Hepatocyte (in vitro differentiated cells): ENCODE measurements at places on chromosomes 2 and 18.
A peak's percentile ranks its signal among the peaks of the same experiment; 100 is the strongest.

DNA sequence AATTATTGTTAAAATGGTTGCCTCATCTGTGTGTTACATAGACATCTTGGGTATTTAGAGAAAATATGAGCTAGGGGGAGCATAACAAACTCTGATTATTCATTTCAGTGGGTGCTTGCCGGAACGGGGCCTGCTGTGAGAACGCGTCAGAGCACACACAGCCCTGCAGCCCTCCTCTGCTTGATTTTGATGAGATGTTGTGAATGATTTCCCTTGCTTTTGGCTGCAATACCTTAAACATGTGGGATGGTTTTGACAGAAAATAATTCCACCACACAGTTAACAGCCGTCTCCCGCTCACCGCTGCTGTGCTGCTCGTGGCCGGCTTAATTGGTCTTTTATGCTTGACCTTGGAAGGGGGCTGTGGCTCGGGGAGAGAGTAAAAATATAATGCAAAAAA is 49.9 kb upstream of the TXNDC2 start:
- no peak overlapping the region for H3K4me3 ChIP-seq
- H3K27me3 ChIP-seq: no peaks in the 10 kb centered on the region
- peak overlapping the region; percentile 71 for H3K27ac ChIP-seq

- H3K4me3 ChIP-seq: no peak overlapping the region
- no peaks in the 10 kb centered on the region for H3K36me3 ChIP-seq
- H3K27ac ChIP-seq: no peak overlapping the region
- no peaks in the 10 kb centered on the region for H3K27me3 ChIP-seq
Measured at GRCh38 chr2:216235896-216236295, 126.7 kb downstream of the XRCC5 start.

DNA sequence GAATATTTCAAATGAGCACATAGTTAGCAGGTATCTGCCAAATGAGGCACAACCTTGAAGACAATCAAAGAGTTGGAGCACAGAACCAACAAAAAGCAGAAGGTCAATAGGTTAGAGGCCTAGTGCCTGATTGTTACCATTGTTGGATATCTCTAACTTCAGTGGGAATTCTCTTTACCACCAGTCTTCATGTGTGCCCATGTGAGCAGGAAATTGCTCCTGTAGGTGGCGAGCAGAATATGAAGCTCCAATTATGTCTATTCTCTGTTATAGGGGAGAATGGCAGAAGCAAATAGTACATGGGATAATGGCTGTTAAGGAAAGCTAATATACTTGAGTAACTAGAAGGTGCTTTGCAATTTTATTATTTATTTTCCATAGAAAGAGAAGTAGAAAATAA is 14.9 kb upstream of the ZNF385B start:
- H3K4me3 ChIP-seq: no peak overlapping the region
- no peak overlapping the region for H3K27ac ChIP-seq
- DNase-seq: no peak
- peaks cover 6% of the 10 kb centered on the region for H3K27me3 ChIP-seq
- H3K36me3 ChIP-seq: no peaks in the 10 kb centered on the region

GRCh38 chr2:27024188-27024587 is 8.6 kb upstream of the TMEM214 start:
- no peaks in the 10 kb centered on the region for H3K36me3 ChIP-seq
- no peaks in the 10 kb centered on the region for H3K27me3 ChIP-seq
- no peak overlapping the region for H3K4me3 ChIP-seq
- DNase-seq: no peak
